ENCODE measurements at places on chromosomes 6 and 20.

- no peak for DNase-seq
Measured at GRCh38 chr6:156102129-156102528, 646.5 kb upstream of the NOX3 start.

DNA sequence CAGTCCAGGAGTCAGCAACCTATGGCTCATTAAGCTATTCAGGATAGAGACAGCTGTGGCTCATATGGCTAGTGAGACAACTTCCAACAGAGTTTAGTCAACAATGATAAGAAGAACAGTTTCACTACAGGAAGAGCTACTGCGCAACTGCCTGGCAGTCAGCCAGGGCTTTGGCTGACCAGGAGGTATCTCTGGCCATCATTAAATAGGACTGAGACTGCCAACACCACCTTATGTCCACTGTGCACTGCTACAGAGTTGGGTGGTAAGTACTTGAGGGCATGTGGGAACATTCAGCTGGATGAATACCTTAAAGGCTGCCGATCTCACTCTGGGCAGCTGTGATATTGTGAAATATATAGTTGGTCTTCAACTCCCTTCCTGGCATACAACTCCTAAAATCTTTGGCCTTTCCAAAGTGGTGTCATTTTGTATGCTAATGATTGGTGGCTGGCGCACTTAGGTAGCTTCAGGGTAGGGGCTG, 52.2 kb upstream of the FAM83C start:
- DNase-seq, result no peak

GRCh38 chr6:90411292-90411781, 114.7 kb upstream of the BACH2 start:
- no peak for DNase-seq

DNA sequence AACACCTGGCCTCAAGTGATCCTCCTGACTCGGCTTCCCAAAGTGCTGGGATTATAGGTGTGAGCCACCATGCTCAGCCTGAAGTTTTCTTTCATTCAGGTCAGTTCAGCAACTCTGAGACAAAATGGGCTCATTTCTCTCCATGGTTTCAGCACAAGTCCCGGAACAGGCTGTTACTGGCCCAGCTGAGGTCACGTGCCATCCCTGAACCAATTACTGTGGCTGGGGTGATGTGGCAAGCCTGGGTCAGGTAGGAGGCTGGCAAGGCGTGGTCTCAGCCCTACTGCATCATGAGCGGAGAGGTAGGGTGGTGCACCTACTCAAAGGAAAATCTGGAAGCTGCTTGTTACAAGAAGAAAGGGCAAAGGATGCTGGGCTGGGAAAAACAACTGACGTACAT, 326.4 kb downstream of the KIF16B start:
- DNase-seq, result no peak

DNA sequence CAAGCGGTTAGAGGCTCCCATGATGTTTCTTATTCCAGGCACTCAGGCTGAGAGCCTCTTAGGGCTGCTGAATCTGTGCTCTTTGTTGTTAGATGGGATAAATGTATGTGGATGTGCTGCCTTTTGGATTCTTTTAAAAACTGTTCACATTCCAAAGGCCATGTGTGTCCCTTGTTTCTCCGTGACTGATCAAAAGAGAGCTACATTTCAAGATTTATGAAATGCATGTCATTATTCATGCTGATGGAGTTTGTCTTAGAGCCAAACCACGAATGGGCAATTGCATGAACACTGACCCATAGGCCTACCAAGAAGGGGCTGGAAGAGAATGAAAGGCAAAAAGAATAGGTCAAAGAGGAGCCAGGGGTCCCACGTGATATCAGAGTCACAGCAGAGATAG, 104.9 kb upstream of the TSHZ2 start:
- no peak for DNase-seq

GRCh38 chr6:137588472-137588871, 94.3 kb upstream of the OLIG3 start:
- no peak for DNase-seq

GRCh38 chr6:123430970-123431369, 205.8 kb downstream of the TRDN start:
- no peak for DNase-seq

DNA sequence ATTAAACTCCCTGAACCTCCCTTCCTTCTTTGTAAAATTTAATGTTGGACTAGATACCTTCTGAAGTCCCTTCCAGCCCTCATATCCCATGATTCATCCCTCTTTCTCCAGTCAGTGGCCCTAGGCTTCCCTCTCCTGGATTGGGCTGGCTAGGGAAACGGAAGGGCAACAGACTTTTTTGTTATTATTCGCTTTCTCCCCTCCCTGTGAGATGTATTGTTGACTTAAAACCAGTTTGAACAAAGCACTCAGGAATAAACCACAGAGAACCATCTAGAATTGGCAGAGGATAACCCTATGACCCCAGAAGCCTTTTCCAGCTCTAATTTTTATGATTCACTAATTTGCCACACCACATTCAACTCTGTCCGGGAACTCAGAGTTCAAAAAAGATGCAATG, 239.7 kb upstream of the SUPT3H start:
- no peak for DNase-seq

DNA sequence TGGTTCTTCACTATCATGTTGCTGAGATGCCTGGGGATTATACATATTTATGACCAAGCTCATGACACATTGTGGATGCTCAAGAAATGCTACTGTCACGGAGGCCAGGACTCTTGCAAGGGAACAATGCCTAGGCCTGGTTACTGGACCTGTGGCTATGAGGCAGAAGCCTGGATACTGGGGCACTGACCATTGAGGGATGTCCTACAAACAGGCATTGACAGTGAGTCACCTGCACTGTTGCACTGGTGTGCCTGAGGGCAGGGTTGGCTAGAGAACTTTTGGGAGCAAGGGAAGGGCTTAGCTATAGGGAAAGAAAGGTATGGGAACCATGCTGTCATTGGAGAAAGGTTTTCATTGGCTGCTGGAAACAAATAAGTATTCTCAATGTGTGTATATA, 313.1 kb upstream of the SUPT3H start:
- no peak for DNase-seq

DNA sequence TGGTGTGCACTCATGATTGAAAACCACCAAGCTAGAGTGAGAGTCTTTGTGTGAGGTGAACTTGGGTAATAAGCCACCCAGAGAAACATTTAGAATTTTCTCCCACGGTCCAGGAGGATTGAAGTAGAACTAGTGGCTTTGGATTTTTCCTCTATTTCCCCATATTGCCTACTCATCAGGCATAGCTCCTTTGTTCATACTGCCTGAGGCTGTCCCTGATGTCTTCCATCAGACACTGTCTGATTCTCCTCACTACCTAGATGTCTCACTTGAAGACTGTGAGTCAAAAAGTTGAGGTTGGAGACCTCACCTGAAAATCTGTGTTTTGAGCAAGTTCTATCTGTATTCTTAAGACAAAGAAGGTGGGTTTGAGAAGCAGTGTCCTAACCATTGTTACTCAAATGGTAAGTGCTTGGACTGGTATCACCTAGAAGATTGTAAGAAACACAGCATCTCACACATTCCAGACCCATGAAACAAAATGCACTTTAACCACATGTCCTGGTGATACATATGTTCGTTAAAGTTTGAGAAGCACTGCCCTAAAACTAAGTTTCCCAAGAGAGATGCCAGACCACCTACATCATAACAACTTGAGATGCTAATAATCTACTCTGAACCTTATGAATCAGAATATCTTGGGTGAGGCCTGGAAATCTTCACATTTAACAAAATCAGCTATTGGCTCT, 523.4 kb upstream of the BTBD3 start:
- no peak for DNase-seq

- no peak for DNase-seq
Measured at GRCh38 chr6:47278545-47278944, 31.2 kb downstream of the TNFRSF21 start.

- no peak for DNase-seq
Measured at GRCh38 chr6:151808371-151809241, 1.1 kb downstream of the ESR1 start.

DNA sequence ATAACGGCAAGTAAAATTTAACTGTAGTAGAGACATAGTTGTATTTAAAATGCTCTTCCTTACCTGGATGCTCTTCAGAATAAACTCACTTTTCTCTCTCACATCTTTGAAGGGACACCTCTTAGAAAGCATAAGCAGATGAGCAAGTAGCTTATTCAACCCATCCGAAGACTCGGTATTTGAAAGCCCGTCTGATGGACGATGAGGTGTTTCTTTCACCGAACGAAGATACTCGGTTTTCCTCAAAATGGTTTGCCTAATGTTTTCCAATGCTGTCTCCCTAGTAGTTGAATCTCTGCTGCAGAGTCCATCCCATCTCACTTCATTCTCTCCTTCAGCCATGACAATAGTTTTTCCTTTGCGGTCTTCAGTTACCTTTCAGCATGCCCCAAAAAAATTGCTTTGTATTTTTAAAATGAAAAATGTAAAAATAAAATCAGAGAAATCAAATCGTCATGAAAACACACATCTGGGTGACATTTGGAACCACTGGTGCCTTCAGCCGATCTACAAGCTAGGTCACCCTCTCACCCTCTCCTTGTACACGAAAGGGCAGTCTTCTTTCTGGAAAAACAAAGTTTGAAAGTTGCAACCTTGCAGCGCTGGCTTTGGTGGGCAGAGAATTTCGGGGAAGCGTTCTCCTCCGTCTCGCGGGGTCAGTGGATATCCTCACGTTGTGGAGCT, 772 bp downstream of the SESN1 start:
- no peak for DNase-seq

DNA sequence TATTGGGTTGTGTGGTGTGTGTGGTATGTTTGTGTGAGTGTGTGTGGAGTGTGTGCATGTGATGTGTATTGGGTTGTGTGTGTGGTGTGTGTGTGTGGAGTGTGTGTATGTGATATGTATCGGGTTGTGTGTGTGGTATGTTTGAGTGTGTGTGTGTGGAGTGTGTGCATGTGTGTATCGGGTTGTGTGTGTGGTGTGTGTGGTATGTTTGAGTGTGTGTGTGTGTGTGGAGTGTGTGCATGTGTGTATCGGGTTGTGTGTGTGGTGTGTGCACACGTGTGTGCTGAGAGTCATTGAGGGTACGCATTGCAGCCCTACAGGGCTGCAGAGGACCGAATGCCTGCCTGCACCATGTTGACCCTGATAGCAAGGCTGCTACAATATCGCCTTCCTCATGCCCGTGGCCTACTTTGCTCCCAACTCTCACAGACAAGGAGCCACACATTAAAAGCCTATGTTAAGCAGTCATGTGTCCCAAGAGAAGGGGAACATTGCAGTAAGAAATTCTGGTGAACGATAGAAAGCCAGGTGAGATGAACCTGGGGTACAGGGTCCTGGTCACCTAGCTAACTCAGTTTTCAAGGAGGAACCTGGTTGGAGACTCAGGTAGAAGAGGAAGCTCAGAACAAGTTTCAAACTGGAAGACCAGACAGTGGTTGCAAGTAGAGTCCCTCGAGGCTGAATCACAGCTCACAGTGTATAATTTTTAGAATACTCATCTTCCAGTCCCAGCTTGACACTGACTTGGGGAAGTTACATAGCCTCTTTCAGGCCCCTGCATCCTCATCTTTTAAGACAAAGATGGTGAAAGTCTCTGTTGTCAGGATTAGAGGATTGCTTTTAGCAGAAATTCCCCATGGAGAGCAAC, 45.7 kb upstream of the TMEM170B start:
- DNase-seq, result no peak

DNA sequence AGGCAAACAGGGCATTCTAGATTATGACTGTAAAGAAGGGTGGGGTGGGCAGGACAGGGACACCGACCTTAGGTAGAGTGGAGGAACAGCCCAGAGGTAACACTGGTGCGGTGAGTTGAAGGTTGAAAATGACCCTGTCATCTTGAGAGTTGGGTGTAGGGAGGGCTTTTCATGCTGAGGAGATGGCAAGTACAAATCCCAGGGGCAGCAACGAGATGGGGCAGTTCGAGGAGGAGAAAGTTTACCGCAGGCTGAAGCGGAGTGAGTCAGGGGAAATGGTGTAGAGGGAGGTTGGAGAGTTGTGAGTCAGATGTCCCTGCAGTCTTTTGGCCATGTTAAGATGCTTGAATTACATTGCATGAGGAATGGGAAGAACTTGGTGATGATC, 101.1 kb downstream of the HIVEP1 start:
- no peak for DNase-seq

DNA sequence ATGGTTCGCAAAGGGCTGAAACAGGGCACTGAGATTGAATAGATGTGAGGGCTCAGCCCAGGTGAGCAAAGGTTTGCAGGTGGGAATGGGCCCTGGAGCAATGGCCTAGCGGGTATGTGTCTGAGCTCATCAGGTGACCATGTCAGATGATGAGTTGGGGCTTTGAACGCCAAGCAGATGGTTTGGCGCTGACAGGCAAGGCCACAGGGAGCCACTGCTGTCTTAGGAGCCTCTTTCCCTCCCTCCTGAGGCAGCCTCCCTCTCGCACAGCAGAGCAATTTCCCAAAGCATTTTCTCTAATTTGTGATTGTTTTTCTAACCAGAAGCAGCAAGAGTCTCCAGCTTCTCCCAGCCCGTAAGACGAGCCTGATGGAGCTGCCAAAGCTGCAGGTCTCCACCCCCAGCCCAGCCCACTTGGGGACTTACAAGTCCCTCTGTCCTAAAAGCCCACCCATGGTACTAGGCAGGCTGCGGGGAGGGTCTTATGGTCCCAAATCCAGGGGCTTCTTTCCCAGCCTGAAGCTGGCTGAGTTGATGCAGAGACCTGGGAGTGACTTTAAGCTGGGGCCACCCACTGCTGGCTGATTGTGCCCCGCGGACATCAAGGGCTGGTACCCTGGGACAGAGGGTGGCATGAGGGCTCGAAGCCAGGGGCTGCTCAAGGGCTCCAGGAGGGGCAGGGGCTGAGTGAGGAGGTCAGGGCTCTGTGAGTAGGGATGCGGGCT, 11.6 kb downstream of the CDH22 start:
- no peak for DNase-seq

- no peak for DNase-seq
Measured at GRCh38 chr20:52411611-52412010, 220.0 kb upstream of the ZFP64 start.

GRCh38 chr6:75643173-75643572, 41.5 kb downstream of the SENP6 start:
- no peak for DNase-seq

- DNase-seq, result no peak
Measured at GRCh38 chr6:33851959-33852358, 48.2 kb upstream of the MLN start.

DNA sequence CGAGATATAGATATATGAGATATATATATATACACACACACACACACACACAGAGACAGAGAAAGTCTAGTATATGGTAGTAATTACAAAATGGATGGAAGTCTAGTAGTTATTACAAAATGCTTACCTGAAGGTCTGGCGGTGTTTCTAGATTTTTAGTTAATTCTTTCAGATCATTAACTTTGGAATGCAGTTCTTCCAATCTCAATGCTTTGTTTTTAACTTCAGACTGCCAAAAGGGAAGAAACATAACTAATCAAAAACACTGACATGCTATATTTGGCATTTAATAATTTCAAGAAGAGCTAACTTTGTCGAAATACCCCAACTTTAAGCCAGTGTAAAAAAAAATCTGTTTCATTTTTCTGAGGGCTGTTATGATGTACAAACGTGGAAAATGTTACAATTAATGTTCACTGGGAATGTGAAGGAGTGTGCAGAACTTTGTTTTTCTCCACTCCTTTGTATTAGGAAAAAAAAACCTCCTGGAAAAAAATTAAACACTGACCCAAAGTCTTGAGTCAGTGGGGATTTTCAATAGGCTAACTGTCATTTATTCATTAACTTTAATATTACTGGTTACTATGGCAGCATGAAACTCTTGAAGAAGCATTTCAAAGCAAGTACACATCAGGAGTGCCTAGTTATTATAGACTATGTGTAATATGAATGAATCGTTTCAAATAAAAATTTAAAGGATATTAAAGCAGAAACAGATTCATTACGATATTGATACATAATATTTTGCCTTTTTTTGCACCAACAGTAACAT, 232.9 kb downstream of the SYNE1 start:
- no peak for DNase-seq

GRCh38 chr6:12081771-12082170, 69.7 kb downstream of the HIVEP1 start:
- DNase-seq, result no peak
